ENCODE measurements at places on chromosomes 2 and 18.
A peak's percentile ranks its signal among the peaks of the same experiment; 100 is the strongest.

- no peak for DNase-seq
Measured at GRCh38 chr2:234377761-234378391, 119.0 kb downstream of the ARL4C start.

GRCh38 chr2:871175-871727, 79.4 kb upstream of the SNTG2 start:
- no peak for DNase-seq

DNA sequence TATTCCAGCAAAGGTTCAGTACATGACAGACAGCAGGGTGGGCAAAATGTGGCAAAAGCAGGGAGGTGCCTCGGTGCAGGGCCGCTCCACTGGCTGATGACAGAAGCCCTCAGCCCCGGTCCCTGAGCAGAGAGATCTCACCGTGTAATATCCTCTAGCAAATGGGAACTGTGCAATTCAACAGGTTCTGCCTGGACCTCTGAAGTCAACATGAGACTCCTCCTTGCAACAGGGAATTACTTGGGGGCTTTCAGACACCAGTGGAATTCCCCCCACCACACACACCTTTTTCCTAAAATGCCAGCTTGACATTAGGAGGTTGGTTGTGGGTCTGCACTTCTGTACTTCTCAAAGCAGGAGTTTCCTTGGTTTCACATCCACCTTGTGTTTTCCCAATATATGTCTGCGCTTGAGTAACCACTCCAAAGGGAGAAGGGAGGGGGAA, 50.8 kb downstream of the SPRED2 start:
- no peak for DNase-seq

- no peak for DNase-seq
Measured at GRCh38 chr2:26540961-26541360, 63.0 kb upstream of the OTOF start.

DNA sequence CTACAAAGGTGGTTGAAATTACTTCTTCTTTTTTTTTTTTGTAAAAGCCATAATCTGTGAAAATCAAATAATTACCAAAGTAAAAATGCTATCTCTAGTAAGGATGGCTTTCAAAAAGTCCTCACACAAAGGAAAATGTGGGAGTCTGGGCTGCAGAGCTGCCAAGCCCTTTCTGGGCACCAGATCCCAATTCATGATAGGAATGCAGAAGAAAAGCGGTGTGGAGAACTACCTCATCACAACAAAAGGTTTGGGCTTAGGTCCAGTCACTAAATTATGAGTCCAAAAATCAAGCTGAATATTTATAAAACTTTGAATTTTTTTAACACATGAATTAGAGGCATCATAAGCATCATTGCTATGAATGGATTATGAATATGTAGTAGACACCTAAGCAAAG, 30.8 kb upstream of the EPHA4 start:
- no peak for DNase-seq

DNA sequence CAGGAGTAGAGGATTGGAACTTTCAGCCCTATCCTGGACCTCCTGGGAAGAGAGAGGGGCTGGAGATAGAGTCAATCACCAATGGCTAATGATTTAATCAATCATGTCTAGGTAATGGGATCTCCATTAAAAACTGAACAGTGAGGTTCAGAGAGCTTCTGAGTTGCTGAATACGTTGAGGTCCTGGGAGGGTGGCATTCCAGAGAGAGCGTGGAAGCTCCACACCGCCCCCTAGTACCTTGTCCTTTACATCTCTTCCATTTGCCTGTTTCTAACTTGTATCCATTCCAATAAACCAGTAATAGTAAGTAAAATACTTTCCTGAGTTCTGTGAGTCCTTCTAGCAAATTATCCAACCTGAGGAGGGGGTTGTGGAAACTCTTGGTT, 101.7 kb downstream of the B3GNT2 start:
- DNase-seq = no peak

GRCh38 chr2:59713577-59713976, 839.9 kb downstream of the BCL11A start:
- no peak for DNase-seq

- no peak for DNase-seq
Measured at GRCh38 chr2:51693640-51694039, 661.7 kb upstream of the NRXN1 start.

GRCh38 chr2:55161295-55162210, 70.5 kb downstream of the CLHC1 start:
- DNase-seq = peak; percentile 84

DNA sequence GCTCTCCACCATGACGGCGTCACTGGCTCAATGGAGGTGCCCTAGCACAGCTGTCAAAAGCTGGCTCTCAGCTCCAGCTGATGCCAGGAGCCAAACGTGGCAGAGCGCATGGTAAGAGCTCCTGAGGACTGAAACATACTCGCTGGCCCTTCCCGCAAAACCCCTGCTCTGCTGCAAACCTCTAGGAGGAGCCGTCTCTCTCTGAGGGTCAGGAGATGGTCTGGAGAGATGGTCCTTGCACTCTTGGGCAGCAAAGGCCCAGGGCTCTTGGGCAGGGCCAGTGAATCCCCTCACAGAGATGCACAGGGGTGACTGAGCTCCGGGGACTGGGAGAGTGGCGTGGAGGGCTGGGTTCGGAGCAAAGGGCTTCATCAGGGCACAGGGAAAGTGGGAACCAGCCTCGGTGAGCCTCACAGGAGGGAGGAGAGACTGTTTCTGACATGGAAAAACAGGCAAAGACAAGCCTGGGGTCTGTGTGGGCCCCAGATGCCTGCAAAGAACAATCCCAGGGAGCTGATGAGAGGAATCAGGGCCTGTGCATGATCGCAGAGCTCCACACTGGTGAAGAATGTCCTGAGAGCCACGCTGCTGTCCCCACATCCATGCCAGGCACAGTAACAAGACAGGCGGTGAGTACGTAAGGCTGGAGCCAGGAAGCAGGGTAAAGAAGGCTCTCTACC, 17.2 kb downstream of the SNORC start:
- DNase-seq = no peak

- DNase-seq = no peak
Measured at GRCh38 chr2:188068093-188068492, 223.6 kb upstream of the GULP1 start.
